ENCODE measurements at places on chromosomes 2 and 18. TPM values are rescaled to one million over a fixed set of nuclear protein-coding genes. Genes with fewer than 3 reads are reported as not detected.
A peak's percentile ranks its signal among the peaks of the same experiment; 100 is the strongest.

PPP1R1C gene
- polyA plus RNA-seq: not detected

STARD6 gene
- not detected for polyA plus RNA-seq

DNA sequence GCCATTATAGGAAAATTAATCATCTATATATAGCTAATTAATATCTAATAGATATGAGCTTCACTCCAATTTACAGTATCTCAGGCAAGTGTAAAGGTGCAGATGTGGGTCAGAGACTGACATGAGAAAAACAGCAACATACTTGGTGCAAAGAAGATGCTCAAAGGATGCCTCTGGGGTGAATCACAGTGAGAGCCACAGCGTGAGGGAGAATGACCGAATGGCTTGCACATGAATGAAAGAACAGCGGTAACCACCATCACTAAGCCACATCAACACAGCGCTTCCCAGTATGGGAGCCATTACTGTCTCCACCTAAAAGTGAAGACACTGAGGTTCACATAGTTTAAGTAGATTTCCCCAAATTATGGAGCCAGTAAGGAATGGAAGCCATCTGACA is 423.4 kb upstream of the ID2 start:
- no peaks in the 10 kb centered on the region for H3K36me3 ChIP-seq
- no peak overlapping the region for H3K4me3 ChIP-seq
- H3K27ac ChIP-seq: no peak overlapping the region
- peaks cover 17% of the 10 kb centered on the region for H3K4me1 ChIP-seq

GCC2 gene
- 6.0 TPM for polyA plus RNA-seq

GRCh38 chr2:32342801-32343200 is 14.0 kb upstream of the BIRC6 start:
- no peaks in the 10 kb centered on the region for H3K4me1 ChIP-seq
- no peaks in the 10 kb centered on the region for H3K27me3 ChIP-seq
- H3K36me3 ChIP-seq: no peaks in the 10 kb centered on the region
- no peak overlapping the region for H3K4me3 ChIP-seq
- H3K27ac ChIP-seq: no peak overlapping the region

GRCh38 chr18:7413906-7414305 is 153.2 kb upstream of the PTPRM start:
- H3K4me1 ChIP-seq: no peaks in the 10 kb centered on the region
- no peak overlapping the region for H3K4me3 ChIP-seq

- H3K27me3 ChIP-seq: no peaks in the 10 kb centered on the region
- no peak for DNase-seq
- peaks cover 32% of the 10 kb centered on the region for H3K36me3 ChIP-seq
- H3K4me3 ChIP-seq: no peak overlapping the region
Observed at GRCh38 chr18:32096946-32097345, 5.3 kb downstream of the RNF138 start.

DNA sequence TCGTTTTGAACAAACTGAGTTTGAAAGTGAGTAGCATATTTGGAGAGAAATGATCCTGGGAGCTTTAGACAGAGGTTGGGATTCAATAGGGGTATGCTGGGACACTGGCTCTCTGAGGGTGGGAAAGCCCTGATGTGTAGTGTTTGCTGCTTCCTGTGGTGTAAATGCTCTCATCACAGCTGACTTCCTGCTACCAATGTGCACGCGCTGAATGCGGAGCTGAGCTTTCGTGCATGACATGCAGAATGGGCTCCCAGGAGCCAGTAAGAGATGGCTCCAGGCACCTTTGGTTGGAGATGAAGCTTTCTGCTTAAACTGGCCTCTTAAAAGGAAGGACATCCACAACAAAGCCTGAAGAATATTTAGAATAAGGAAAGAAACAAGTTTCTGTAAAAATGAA is 224.1 kb upstream of the CCDC150 start:
- DNase-seq: no peak
- H3K4me1 ChIP-seq: no peaks in the 10 kb centered on the region
- no peaks in the 10 kb centered on the region for H3K36me3 ChIP-seq
- no peaks in the 10 kb centered on the region for H3K27me3 ChIP-seq

DNA sequence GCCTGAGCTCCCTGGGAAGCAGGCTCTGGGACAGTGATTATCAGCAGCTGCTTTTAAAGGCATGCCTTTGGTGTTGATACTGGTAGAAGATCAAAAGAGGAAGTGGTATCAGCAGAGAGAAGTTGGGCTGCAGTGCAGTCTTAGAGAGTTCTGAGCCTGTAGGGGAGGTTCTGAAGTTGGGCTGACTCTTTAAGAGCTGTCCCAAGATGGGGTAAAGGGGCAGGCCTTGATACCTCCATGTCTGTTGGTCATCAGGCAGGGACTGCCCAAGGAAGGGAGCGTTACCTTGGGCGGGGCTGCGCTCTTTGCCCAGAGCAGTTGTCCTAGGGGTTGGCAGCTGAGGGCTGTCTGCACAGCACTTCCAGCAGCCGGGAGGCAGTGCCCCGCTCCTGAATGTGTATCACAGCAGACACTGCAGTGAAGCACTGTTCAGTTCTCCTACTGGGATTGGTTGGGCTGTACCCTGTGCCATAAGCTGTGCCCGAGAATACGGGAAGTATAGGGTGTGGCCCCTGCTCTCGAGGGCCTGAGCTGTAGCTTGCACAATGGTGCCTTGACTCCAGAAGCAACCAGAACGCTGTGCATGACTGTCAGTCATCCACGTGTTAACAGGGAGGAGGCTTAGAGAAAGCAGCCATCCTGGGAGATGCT is 177.0 kb downstream of the CTIF start:
- H3K27me3 ChIP-seq: no peaks in the 10 kb centered on the region
- H3K4me3 ChIP-seq: no peak overlapping the region

KIF5C gene
- not detected for polyA plus RNA-seq

GRCh38 chr2:120388222-120389035 is 42.5 kb downstream of the INHBB start:
- no peaks in the 10 kb centered on the region for H3K27me3 ChIP-seq
- DNase-seq: no peak
- no peaks in the 10 kb centered on the region for H3K4me1 ChIP-seq

- peaks cover 48% of the 10 kb centered on the region for H3K4me1 ChIP-seq
- no peaks in the 10 kb centered on the region for H3K36me3 ChIP-seq
- H3K27me3 ChIP-seq: no peaks in the 10 kb centered on the region
- peak overlapping the region; percentile 77 for H3K27ac ChIP-seq
- DNase-seq: no peak
- H3K4me3 ChIP-seq: no peak overlapping the region
Observed at GRCh38 chr2:152466041-152466440, 131.1 kb downstream of the FMNL2 start.

MEP1B gene
- not detected for polyA plus RNA-seq

- H3K27me3 ChIP-seq: no peaks in the 10 kb centered on the region
- peaks cover 5% of the 10 kb centered on the region for H3K36me3 ChIP-seq
- DNase-seq: no peak
- H3K27ac ChIP-seq: no peak overlapping the region
- no peak overlapping the region for H3K4me3 ChIP-seq
Observed at GRCh38 chr2:171921970-171922229, 361 bp upstream of the HAT1 start.
